Skeletal muscle cell (primary cell): ENCODE measurements at places on chromosomes 6 and 20.

GRCh38 chr6:80742481-80742880 lies 636.0 kb downstream of the BCKDHB start:
- DNase-seq = peak; percentile 14

GRCh38 chr6:154604119-154604518 lies 93.6 kb upstream of the CNKSR3 start:
- no peak for DNase-seq

DNA sequence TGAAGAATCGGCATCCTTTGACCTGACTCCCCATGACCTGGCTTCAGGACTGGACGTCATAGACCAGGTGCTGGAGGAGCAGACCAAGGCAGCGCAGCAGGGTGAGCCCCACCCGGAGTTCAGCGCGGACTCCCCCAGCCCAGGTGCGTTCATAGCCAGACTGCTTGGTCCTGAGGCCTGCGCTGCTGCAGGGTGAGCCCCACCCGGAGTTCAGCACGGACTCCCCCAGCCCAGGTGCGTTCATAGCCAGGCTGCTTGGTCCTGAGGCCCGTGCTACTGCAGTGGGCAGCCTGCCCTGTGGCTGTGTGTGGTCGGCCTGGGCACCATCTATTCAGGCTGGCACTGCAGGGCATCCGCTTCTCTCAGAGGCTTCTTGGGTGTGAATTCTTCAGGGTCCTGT lies 15.8 kb downstream of the RTEL1 start:
- no peak for DNase-seq

- DNase-seq = no peak
These were observed 57.8 kb downstream of the FUT9 start for GRCh38 chr6:96073555-96073954.

DNA sequence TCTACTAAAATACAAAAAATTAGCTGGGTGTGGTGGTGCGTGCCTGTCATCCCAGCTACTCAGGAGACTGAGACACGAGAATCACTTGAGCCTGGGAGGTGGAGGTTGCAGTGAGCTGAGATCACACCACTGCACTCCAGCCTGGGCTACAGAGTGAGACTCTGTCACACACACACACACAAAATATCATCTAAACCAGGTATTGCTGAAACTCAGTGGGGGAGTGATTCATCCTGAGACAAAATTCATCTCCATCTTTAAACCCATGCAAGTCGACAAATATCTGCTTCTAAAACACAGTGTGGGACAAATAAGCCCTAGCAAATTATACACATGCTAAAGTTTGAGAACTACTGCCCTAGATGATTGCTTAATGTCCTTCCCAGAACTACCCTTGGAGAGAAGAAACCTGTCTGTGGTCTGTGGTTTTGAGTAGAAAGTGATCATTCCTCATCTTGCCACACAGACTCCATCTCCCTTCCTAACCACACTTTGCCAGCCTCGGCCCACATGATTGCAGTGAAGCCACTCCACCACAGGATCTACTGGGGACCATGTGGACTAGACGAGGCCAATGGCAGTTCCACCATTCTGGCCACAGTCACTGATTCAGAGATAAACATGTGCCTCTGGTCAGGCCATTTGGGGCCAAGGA lies 130.3 kb downstream of the OPRM1 start:
- DNase-seq = no peak

- no peak for DNase-seq
These were observed 45.9 kb downstream of the SH3BGRL2 start for GRCh38 chr6:79676785-79677736.

DNA sequence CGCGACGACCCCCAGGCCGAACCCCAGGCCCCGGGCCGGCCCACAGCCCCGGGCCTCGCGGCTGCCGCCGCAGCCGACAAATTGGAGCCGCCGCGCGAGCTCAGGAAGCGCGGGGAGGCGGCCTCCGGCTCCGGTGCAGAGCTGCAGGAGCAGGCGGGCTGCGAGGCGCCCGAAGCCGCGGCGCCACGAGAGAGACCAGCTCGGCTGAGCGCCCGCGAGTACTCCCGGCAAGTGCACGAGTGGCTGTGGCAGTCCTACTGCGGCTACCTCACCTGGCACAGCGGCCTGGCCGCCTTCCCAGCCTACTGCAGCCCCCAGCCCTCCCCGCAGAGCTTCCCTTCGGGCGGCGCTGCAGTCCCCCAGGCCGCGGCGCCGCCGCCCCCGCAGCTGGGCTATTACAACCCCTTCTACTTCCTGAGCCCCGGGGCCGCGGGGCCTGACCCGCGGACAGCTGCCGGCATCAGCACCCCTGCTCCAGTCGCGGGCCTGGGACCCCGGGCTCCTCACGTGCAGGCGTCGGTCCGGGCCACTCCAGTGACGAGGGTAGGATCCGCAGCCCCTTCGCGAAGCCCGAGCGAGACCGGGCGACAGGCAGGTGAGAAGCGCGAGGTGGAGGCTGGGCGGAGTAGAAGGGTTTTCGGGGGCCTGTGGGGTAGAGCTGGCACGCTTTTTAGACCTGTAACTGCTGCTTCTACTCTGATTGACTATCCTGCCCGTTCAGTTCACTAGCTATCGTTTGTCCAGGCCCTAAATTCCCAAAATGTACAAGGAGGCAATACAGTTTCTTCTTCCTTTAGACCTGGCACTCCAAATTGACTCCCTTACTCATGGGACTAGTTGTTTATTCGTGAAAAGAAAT lies 654 bp downstream of the FAM8A1 start:
- DNase-seq = no peak

GRCh38 chr6:139112146-139112545 lies 22.7 kb upstream of the HECA start:
- no peak for DNase-seq

GRCh38 chr6:2266031-2266795 lies 20.8 kb upstream of the GMDS start:
- no peak for DNase-seq

DNA sequence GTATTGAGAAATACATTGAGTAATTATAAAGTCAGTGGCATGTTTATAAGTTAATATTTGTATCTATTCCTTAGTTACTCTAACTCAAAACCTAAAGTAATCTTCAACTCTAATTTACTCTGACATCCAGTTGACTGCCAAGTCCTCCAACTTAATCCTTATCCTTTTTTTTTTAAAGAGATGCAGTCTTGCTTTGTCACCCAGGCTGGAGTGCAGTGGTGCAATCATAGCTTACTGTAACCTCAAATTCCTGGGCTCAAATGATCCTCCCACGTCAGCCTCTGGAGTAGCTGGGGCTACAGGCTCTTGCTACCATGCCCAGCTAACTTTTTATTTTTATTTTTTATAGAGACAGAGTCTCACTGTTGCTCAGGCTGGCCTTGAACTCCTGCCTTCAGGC lies 24.4 kb downstream of the PTPN1 start:
- no peak for DNase-seq

DNA sequence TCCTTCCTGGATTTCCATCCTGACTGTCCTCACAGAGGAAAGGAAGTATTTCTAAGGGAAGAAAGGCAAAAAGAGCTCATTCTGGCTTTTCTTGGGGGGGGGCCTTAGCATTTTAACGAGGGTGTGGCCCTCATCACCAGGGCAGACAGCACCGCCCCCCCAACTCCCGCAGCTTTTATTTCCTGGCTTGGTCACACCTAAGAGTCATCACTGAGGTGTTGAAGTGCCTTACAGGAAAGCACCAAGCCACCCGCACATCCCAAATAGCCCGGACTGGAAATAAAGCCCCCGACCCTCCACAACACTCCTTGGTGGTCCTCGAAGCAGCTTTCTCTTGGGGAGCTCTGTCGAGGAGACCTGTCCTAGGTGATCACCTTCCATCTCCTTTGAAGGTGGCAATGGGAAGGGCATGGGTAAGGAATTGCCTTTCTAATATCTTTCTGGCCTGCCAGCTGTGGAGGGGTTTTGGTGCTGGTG lies 1.3 kb downstream of the PTK7 start:
- DNase-seq = no peak

- DNase-seq = no peak
These were observed 133.8 kb downstream of the VEGFA start for GRCh38 chr6:43903739-43904290.

DNA sequence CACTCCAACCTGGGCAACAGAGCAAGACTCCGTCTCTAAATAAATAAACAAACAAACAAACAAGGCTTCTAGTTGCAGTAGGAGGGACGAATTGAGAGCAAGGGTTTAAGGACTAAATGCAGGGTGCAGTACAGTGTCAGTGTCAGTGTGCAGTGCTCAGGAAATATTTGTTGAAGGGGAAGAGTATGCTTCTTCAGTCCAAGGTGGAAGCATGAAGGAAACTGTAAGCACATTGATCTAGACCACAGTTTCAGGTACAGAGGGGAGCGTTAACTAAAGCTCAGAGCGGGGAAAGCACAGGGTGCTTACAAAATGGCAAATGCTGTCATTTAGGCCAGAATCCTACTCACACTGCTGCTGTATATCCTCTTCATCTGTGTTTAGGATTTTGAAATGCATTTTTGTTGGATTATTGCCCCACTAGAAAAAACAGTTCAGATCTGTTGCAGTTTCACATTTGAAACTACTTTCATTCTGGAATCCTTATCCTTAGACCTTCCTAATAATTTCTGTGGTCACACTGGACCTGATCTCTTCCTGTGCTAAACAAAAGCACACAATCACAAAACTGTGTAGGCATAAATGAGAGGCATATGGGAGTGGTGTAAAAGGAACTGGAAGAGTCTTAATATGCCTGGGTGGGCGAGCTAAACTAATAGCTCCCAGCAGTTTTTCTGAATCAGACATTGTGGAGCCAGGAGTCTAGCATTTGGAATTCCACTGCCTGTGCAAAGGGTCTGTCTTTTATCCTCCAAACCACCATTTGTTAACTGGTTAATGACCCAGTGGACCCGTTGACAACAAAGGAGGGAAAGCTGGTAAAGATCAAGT lies 41.4 kb downstream of the CBFA2T2 start:
- no peak for DNase-seq

DNA sequence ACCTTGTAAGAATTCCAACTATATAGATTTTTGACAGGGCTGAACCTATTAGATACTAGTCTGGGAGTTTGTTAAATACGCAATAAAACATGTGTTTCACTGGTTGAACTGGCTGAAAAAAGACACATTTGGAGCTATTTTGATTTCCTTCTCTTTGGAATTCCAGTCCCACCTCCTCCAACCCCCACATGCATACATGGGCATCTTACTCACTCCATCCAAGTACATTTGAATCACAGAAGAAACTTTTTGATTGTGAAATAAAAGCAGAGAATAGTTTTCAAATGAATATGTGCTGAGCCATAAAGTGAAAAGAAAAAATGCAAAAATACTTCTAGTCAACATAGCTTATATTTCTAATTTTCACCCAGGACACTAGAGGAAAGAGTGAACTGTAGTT lies 33.9 kb upstream of the STXBP5 start:
- peak; percentile 95 for DNase-seq

GRCh38 chr20:58853466-58853865 lies 950 bp downstream of the GNAS start:
- no peak for DNase-seq

DNA sequence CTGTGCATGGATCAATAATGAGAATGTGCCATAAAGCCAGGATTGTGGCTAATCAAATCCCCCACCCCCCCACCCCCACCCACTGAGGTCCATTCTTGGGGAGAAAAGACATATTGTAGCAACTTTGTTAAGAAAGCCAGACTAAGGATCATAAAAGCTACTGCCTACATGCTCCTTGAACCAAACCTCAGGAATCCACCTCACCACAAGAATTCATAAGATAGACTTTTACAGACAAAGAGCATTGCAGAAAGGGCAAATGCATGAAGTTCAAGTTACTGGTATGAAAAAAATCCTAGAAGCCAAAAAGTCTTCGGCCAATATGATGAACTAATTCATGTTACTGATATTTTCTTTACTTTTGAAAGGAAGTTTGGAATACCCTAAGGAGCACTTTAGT lies 187.9 kb upstream of the ARID1B start:
- peak; percentile 12 for DNase-seq

- DNase-seq = no peak
These were observed 606.4 kb downstream of the KHDRBS2 start for GRCh38 chr6:61679625-61680024.

DNA sequence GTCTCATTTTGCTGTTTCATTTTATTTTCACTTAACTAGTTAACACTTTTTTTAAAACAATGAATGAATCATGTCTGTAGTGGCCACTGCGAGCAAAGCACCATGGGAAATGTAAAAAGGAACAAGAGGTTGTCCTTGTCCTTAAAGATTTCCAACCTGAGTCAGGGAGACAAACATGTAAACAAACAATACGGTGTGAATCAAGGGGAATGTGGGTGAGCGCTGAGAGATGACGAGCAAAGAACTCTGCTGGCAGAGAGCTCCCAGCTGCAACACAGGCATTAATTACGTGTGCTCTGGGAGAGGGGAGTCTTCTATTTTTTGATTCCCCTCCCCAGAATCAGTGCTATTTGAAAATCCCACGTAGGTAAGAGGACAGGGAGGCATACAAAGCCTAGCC lies 84.3 kb downstream of the ATXN1 start:
- DNase-seq = no peak

- no peak for DNase-seq
These were observed 6.1 kb upstream of the AFG1L start for GRCh38 chr6:108288742-108289141.

DNA sequence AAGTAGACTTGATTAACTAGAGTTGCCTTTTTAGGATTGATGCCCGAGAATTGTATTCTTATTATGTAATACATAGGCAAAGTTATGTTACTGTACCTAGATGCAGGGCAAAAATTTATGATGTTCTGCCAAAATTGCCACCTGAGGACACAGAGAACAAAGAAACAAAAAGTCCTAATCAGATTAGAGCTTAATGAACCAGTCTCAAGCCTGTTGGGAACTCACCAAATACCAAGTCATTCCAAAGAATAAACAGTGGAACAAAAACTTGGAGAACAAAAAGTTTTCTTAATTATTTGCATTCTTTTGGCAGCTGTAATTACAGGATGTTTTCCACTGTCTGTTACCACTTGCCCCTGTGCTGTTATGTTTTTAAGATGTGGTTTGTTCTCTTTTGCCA lies 154.7 kb upstream of the SGK1 start:
- no peak for DNase-seq

DNA sequence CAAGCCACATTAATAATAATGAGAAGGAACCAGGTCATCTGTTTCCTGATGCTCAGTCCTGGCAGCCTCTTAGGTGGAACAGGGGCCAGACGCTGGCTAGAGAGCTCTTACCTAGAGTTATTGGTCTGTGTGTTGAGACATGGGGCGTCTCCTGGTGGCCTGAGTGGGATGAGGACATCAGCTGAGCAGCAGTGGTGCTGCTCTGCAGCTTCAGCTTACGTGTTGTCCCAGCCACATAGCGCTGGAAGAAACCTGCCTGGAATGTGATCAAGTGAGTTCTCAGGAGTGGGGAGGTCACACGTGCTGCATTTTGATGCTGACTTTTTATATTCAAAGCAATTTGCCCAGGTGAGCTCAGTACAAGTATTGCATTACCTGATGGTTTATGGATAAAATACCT lies 355.4 kb downstream of the CDH26 start:
- DNase-seq = no peak
